ENCODE measurements at places on chromosomes 4 and X. TPM values are rescaled to one million over a fixed set of nuclear protein-coding genes. Genes with fewer than 3 reads are reported as not detected.

The L1CAM gene
- total RNA-seq, result 0.19 TPM

The SPANXB1 gene
- not detected for total RNA-seq

The MFAP3L gene
- total RNA-seq, result 1.1 TPM

The MCF2 gene
- not detected for total RNA-seq

The TCEAL6 gene
- total RNA-seq, result not detected

The MTNR1A gene
- not detected for total RNA-seq

The CASP3 gene
- total RNA-seq, result 68.1 TPM

The RHOXF2B gene
- total RNA-seq, result not detected

The PNMA6A gene
- total RNA-seq, result 1.3 TPM

The GNRHR gene
- total RNA-seq, result not detected

The CT45A5 gene
- total RNA-seq, result not detected

The MND1 gene
- 0.98 TPM for total RNA-seq

The FHDC1 gene
- 0.10 TPM for total RNA-seq

The CENPI gene
- total RNA-seq, result 17.7 TPM

The TEX11 gene
- total RNA-seq, result not detected

The TRPC3 gene
- total RNA-seq, result not detected

The CPEB2 gene
- 11.1 TPM for total RNA-seq

The AKAP4 gene
- total RNA-seq, result under 0.01 TPM

The DMRTC1 gene
- not detected for total RNA-seq

The PAGE1 gene
- not detected for total RNA-seq

The SLC2A9 gene
- 0.38 TPM for total RNA-seq

The UNC5C gene
- total RNA-seq, result 1.3 TPM

Measured in vein endothelial cell (primary cell).